ENCODE measurements at places on chromosomes 5 and 9.

- no peak for DNase-seq
Observed at GRCh38 chr9:132757016-132757415, 86.8 kb downstream of the GTF3C4 start.

GRCh38 chr9:131395157-131396098 is 1.5 kb downstream of the PRRC2B start:
- peak; percentile 76 for DNase-seq

DNA sequence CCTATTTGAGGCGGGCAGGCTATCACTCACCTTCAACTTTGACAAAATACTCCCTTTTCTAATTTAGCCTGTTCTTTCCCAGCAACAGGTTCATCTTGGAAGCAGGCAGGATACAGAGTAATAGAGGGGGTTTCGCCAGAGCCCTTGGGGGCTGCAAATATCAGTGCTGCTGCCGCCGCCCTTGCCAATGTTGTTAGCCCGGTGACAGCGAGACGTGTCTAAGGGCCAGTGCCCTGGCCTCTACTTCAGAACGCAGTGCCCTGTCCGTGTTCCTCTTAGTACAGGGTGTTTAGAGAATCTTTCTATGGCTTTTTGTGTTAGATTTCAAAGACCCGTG is 703 bp downstream of the FAM120AOS start:
- DNase-seq: no peak

DNA sequence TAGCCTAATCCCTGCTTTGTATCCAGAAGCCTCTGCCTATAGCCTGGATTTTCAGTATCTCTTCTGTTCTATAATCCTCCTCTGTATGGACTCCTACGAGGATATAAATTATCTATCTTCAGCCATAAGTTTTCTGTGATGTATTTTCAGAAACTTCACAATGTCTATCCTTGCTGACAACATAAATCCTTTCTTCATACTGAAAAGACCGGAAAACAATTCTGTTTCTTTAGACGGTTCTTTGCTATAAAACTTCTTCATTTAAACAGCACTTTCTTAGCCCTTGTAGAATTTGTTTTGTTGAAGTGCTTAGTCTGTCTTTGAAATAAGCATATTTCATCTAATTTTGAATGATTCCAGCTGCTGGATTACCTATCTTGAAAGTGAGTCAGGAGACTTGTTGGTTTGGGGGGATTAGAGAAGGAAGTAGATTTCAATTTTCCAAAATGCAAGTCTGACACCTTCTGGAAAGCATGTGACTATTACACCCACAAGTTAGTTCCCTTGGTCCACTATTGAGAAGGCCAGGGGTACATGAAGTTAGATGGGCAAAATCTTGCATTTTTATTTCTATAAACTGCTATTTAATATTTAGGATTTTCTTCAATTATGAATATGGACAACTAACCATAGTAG is 96.3 kb upstream of the RANBP3L start:
- DNase-seq: no peak

DNA sequence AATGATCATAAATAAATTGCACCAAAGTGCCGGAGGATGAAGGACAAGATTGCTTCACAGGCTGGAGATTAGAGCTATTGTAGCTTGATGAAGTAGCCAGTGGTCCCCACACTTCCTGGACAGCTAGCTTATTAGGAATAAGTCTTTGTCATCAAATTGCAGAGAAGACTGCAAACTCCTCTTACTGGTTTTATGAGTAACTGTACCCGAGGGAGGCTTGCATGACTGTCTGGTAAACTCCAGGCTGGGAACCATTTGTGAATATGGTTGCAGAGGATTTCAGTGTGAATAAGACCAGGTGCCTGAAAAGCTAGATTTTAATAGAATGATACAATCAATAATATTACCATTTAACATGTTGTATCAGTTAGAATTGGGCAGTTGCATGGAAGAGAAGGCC is 36.5 kb upstream of the SEMA5A start:
- DNase-seq: no peak

DNA sequence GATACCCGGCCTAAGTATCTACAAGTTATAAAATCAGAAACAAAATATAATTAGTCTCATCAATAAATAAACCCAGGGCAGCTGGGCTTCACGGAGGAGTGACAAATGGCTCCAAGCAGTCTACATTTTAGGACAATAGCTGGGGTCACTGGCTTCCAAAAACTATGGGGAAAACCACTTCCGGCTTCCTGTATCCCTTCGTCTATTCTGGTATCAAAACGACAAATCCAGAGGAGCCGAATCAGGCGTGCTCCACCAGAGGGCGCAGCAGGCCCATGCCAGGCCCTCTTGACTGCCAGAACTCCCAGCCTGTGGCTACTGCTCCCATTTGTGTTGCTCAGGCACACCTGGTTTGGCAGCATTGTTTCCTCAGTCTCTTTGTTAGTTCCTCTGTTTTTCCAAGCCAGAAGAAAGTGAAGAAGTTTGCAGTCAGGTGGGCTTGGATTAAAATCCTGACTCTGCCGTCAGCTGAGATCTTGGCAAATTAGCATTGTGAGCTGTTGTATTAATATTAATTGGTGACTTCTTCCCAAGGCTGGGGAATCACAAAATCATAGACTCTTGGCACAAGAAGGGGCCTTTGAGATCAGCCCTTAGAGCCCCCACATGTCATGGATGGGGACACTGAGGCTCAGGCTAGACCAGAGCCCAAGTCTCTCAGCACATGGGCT is 11.6 kb upstream of the RAB14 start:
- DNase-seq: peak; percentile 71

GRCh38 chr5:119332208-119332607 is 23.6 kb upstream of the TNFAIP8 start:
- no peak for DNase-seq

- DNase-seq: no peak
Observed at GRCh38 chr5:62920856-62921255, 342.2 kb downstream of the LRRC70 start.

- DNase-seq: no peak
Observed at GRCh38 chr9:124012368-124013301, 1.1 kb downstream of the LHX2 start.

GRCh38 chr9:27041746-27042145 is 36.3 kb upstream of the LRRC19 start:
- DNase-seq: no peak

DNA sequence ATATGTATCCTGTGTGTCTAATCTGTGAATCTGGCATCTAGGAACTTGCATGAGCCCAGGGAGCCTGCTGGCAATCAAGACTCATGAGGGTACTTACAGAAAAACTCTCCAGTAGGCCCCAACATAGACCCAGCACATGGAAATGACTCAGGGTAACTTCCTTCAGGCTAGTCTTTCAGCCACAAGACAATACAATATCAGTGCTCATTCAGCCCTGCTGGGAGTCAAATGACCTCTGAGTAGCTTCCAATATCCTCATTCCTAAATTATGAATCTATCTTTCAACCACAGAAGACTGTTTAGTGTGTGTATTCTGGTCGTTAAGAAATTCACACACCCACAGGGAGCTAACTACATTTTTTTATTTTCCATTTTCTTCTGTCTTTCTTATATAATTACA is 1273.0 kb downstream of the EFNA5 start:
- no peak for DNase-seq

- DNase-seq: no peak
Observed at GRCh38 chr9:69768716-69769115, 8.9 kb upstream of the PTAR1 start.

DNA sequence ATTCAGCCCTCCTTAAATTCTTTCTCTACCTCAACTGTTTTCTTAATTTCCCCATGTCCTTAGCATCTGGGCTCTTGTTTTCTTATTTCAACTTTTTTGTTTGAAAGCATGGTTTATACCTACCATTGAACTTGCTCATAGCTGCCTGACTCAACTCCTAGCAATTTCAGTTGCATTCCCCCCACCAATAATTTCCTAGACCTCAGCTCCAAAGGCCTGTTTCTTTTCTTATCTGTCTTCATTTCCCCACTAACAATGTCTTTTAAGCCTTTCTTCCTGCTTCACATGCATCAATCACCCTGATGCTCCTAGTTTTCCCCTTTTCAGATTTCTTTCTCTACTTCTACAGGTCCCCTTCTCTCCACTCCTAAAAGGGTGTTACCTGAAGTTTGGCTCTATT is 129.7 kb upstream of the PDE4D start:
- no peak for DNase-seq

- no peak for DNase-seq
Observed at GRCh38 chr5:75706775-75707174, 10.5 kb downstream of the POC5 start.

DNA sequence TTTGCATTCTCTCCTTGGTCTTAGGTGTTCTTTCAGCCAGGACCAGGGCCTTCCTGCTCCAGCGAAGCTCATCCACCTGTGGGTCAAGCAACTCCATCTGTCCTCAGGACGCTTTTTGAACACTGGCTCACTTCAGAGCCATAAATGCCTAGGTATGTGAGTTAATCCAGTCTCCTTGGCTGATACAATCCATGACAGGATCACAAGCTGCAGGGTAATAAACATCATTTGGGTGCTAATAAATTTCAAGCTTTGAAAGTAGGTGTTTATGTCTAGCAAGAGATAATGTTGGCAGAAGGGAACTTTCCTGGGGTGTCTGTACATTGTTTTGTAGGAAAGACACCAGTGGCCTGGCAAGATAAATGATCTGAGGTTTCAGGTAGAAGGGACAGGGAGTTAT is 159.2 kb upstream of the TUT7 start:
- DNase-seq: no peak

DNA sequence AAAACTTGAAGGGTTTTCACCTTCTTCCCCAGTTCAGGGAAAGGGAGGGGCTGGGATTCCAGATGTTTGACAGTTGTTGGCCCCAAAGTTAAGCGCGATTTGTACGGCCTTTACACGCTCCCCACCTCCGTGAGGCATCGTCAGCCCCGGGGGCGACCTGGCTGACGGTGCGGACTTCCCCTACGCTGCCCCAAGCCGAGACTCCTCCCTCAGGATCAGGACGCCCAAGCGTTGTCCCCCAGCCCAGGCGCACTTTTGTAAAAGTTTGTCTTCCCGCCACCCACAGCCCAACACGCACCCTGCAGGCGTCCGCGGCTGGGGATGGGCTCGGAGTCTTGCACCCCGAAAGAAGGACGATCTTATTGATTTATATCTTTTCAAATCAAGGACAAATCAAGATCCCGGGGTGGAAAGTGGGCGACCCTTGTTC is 713 bp downstream of the MOB3B start:
- peak; percentile 44 for DNase-seq

DNA sequence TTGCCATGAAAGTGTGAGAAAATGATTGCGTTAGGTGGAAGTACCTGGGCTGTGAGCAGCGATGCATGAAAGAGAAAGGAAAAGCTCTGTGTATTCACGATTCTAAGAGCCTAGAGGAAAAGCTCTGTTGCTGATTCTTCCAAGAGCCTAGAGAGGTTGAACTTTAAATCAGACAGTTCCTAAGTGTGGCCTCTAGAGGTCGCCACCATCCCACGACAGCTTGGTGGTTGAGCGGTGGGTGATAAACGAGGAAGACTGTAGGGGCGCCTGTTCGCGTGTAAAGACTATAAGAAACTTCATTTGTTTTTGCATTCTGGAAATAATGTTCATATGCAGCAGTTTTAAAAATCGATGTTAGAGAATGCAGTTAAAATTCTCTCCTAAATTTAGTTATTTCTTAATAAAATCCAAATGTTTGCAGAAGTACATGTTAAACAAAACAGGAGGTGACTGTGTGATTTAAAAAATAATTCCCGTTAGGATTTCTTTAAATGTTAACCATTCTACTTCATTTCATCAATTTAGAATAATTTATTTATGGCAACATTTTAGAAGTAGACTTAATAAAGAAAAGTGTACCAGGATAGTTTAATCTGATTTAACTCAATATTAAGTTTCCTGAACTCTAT is 107.7 kb downstream of the TENT4A start:
- peak; percentile 34 for DNase-seq

- no peak for DNase-seq
Observed at GRCh38 chr5:82597437-82597836, 319.3 kb upstream of the RPS23 start.

- no peak for DNase-seq
Observed at GRCh38 chr5:174166231-174167079, 120.9 kb downstream of the NSG2 start.

DNA sequence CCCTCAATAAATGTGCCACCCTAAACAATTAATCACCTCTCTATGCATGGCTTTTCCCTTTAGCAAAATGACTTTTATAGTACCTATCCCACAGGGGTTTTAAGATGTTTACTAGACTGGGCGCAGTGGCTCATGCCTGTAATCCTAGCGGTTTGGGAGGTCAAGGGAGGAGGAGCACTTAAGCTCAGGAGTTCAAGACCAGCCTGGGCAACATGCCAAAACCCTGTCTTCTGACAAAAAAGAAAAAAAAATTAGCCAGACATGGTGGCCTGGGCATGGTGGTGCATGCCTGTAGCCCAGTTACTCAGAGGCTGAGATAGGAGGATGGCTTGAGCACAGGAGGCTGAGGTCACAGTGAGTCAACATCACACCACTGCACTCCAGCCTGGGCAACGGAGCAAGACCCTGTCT is 13.5 kb downstream of the SH3TC2 start:
- DNase-seq: no peak

GRCh38 chr5:142179776-142180387 is 71.3 kb downstream of the NDFIP1 start:
- DNase-seq: no peak

DNA sequence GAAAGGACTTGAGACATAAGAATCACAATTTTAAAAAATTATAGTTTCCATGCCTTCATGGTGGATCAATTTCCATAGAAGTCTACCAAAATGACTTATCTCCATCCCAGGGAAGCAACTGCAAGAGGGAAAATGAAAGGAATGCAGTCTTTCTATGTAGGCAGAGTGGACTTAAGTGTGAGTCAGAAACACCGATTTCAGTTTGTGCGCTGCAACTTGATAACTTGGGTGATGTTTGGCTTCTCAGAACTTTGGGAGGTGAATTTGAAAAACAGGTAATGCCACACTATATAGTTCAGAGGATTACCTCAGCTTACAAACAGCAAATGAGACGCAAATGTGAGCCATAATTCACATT is 708 bp upstream of the CSNK1G3 start:
- no peak for DNase-seq

GRCh38 chr5:41416336-41416735 is 94.1 kb downstream of the PLCXD3 start:
- DNase-seq: no peak

DNA sequence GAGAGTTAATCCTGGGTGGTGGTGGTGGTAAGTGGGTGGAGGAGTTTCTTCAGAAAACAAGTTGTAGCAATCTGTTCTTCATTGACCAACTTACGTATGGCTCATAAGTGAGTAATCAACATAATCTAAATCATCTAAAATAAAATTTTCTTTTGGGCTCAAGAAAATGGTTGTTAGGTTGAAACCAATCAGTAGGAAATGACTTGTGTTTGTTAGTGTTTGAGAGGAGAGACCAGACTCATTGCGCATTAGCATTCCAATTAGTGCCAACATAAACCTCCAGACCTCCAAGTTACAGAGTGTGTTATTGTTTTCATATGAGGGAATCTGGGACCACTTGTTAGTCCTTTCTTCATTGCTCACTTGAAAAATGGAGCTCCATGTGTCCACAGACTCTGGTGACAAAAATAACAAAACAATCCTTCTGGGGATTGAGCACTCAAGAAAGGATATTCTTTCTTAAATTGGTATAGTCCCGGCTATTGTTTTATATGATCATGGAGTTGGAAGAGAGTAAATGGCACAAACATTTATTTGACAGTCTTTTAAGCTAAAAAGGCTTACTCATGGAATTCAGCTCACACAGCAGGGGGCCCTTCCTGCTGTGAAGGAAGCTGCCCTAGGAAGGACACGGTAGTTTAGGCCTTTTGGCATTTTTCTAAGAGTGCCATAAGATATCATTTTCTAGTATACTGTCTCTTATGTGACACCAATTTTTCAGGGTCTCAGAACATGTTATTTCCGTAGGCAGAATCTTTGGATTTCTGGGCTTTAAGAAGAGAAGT is 441.1 kb downstream of the EBF1 start:
- DNase-seq: no peak

All from activated T-cell treated with anti-CD3 and anti-CD28 coated beads, Interleukin-2, amount 50 U/mL, for 1 hour (primary cell).